NCI-H1105 (cell line): ENCODE measurements at places on chromosomes 7 and 10.

- DNase-seq: no peak
These were observed 764.4 kb downstream of the LRMDA start for GRCh38 chr10:76195654-76196390.

DNA sequence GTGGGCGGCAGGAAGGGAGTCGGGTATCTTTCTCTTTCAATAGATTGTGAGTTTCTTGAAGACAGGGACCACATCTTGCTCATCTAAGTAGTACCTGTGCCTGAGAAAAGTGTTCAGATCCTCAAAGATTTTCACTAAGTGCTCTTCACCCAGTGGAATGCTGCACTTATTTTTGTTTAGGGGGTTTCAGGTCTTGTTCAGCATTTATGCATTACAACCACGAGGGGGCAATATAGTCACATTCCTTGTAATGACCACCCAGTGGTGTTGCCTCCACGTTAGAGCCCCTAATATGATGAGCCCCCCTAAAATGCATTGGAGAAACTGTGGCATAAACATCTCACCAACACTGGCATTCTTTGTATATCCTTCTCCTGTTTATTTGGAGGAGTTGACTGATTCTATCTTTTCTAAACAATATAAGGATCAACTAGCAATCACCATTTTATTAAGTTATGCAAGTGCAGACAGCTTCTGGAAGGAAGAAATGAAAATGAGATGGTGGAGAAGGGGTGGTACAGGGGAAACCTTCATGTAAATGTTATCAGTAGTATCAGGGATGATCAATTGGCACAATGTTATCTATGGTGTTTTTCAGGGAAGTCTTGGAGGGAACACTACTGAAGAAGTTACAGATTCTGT is 3.1 kb upstream of the PAPSS2 start:
- no peak for DNase-seq

GRCh38 chr10:132304756-132305509 is 2.8 kb downstream of the STK32C start:
- DNase-seq: no peak

DNA sequence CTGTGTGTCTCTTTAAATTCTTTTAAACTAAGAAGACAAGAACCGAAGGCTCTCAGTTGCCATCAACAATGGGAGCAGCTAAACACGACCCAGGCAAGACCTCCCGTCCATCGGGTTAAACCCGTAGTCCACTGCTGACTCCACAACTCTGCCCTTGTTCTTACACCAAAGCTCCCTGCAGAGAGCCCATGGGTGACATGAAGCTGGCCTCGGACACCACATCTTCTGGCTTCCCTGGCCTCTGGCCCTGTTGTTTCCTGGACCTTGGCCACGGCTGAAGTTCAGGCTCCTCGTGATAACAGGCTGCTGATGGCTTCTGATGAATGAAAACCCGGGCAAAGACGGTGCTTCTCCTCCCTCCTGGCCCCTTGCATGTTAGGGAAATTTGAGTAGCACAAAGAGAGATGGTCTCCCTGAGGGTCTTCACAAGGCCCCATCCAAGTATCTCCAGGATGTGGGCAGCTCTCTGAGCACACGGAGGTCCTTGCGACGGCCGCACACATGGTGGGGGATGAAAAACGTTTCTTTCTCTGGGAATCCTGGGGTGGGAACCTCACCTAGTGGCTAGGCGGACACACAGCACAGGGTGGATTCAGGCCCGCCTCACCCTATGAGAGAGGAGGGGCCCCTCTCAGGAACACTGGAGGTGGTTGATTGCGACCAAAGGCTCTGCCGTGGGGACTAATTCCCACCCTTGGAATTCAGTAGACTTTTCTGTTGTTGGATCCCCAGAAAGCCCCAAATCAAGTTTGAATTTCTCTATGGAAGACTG is 271.1 kb downstream of the ADARB2 start:
- DNase-seq: no peak

- DNase-seq: no peak
These were observed 45.2 kb downstream of the RNF133 start for GRCh38 chr7:122653685-122654084.

- no peak for DNase-seq
These were observed 114.3 kb downstream of the FAM53B start for GRCh38 chr10:124629842-124630241.

GRCh38 chr7:44078521-44078920 is 3.8 kb downstream of the POLM start:
- DNase-seq: no peak

DNA sequence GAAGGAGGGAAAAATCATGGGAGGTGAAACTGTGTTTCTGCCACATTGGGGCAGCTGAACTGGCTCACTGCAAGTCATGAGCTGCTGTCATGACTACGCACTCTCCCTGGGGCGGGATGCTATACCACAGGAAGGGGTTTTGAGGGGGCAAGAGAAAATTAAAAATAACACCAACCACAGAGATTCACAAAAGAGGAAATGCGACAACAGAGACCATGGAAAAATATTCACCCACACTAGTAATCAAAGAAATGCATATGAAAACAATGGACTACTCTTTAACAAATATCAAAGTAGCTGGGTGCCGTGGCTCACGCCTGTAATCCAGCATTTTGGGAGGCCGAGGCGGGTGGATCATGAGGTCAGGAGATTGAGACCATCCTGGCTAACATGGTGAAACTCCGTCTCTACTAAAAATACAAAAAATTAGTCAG is 65.2 kb upstream of the TM9SF3 start:
- DNase-seq: no peak

- DNase-seq: no peak
These were observed 79.3 kb upstream of the OIT3 start for GRCh38 chr10:72814099-72814790.

GRCh38 chr7:37673523-37673922 is 10.0 kb upstream of the GPR141 start:
- DNase-seq: no peak
